ENCODE measurements at places on chromosomes 4 and X.
A peak's percentile ranks its signal among the peaks of the same experiment; 100 is the strongest.

DNA sequence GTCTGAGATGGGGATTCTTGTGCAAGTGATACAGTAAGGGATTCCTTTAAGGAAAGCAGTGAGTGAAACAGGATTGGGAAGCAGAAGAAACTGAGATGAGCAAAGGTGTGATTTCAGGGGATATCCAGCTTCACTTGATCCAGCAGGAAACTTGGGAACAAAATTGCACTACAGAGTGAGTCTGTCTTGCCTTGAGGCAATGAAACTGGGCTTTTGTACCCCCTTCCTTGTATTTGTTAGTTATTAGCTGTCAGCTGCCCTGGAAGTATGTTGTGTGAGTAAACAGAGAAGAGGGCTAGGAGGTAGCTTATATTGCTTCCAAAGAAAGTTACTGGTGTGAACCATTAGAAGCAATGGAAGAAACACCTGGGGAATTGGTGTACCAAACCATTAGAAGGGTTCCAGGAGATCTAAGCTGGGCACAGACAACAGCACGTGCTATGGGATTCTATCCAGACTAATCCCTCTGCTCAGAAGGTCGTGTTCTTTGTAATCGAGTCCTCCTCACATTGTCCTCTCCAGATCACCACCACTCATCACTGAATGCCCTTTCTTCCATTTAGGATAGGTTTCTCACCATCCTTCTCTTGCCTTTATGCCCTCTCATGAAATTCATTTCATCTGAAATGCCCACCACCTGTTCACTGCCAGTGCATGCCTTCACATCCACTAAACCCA lies 76.0 kb downstream of the PDLIM5 start:
- ATAC-seq = no peak

DNA sequence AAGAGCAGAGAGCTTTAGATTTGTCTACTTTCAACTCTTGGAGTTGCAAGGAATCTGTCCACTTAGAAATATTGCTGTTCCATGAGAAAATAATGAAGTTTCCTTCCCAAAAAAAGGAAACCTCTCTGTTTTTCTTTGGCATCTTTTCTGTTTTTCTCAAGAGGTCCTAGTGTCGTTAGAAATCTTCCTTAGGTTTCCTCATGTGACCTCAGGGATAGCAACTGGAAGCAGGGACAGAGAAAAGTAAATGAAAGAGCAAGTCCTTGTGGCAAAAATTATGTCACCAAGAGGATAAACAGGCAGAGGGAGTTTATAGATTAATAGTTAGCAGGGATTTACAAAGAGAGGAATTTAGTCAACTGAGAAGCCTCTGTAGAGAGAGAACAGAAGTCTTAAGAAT lies 478.4 kb upstream of the ADGRL3 start:
- no peak for ATAC-seq

GRCh38 chrX:130801901-130802300 lies 101.1 kb downstream of the ENOX2 start:
- no peak for ATAC-seq

GRCh38 chr4:70589785-70590184 lies 2.3 kb upstream of the AMBN start:
- ATAC-seq = no peak

DNA sequence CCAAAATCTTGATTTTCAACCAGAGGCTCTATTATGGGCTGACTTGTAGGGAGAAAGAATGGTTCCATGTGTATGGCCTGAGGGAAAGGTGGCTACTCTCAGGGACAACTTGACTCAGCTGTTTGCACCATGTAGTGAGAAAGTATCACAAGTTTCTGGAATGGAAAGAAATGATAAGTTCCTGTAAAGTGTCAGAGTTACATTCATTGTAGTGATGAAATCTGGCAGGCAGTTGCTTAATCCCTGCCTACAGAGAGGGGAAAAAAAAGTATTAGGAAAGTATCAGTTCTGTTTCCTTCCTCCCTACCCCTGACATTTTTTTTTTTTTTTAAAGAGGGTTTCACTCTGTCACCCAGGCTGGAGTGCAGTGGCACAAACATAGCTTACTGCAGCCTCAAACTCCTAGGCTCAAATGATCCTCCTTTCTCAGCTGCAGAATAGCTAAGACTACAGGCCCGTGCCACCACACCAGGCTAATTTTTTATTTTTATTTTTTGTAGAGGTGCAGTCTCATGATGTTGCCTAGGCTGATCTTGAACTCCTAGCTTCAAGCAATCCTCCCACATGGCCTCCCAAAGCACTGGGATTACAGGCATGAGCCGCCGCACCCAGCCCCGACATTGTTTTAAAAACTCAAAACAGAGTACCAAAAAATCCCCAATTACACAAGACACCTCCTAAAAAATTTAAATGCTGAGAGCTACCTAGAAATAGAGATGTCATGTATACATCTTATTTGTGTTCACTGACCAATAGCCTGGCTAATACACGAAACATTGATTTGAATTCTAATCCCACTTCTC lies 4.8 kb upstream of the FBXL5 start:
- ATAC-seq = no peak

DNA sequence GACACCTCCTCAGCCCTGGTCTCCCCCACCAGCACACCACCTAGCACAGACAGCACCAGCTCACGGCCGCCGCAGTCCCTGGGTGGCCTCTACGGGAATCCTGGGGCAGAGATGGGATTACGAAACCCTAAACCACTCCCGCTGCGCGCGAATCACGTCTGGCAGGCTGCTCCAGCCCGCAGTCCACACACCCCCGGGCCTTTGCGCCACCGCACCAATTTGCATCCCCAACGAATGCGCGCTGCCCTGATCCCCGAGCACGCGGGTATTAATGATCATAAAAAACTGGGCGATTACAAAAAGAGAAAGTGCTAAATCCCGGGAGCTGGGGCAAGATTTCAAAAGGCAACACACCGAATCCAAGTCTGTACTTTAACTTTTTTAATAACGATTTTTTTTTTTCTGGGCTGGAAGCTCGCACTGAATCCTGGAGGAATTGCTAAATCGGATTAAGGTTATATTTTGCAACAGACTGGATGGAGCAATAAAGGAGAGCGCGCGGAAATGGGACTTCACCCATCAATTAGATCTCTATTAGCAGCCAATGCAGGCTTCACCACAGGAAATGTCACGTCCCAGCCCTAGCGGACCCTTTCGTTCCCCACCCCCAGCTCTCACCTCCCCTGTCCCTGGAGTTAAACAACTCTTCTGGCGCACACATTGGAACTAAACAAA lies 69.8 kb upstream of the TMEM33 start:
- no peak for ATAC-seq

DNA sequence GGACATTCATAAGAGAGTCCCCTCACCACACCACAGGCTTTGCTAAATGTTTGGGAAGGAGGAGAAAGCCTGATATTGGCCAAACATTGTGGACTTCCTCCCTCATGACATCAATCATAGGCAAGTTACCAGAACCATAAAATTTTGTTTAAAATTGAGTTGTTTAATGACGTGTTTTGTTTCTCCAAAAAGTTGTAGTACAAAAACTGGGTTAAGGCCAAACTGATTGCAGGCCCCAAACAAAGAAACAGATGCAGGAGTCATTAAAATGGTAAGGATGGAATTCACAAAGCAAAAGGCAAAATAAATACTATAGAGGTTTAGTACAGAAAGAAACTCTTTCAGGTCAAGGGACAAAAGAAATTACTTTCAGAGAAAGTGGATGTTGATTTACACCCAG lies 3.9 kb upstream of the ODAM start:
- ATAC-seq = no peak

- ATAC-seq = no peak
Measured at GRCh38 chr4:1741208-1741607, 19.9 kb downstream of the TACC3 start.

DNA sequence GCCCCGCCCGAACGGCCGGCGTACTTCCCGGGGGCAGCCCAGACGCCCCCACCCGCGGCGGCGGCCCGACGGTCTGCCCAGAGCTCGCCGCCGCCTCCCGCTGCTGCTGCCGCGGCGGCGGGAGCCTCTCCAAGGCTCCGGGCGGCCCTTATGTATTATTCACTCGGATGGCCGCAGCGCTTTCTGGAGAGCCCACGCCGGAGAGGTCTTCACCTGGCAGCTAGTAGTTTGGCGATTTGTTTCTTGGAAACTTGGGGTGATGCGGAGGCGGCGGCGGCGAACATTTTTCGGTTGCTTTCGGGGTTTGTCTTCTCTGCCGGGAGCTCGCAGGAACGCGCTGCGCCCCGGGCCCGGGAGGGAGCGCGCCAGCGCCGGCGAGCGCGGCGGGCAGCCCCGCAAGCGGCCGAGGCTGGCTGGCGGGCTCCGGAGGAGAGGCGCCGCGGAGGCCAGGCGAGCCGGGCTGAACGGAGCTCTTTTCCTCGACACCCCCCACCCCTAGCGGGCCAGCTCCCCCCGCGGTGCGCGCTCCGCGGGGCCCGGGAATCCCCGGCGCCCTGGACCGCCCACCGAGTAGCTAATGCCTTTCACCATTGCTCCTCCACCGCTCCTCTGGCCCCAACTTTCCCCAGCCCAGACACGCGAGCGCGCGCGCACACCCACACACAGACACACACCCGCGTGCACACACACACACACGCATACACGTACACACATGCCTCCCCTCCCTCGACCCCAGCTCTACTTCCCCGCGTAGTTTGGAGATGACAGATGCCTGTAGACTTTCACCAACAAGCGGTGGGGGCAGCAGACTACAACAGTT lies 113.5 kb downstream of the DHX15 start:
- ATAC-seq = peak; percentile 30

GRCh38 chr4:121073004-121073435 lies 685 bp upstream of the NDNF start:
- ATAC-seq = no peak

DNA sequence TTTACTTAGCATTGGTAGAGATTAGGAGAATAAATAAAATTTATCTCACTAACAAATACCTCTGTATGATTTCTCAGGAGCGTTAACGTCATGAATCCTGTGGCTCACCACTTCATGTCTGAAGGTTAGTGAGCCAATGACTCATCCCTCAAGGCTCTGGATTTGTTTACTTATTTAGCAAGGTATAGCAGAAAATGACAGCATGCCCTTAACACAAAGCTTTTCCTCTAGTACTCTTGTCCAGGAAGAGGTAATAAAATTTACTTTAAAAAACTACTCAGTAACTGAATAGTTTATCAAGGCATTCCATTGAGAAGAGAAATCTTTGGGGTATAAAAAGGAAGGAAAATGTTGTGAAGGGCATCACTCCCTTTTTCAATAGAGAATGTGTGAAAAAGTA lies 823.8 kb downstream of the CCSER1 start:
- no peak for ATAC-seq

DNA sequence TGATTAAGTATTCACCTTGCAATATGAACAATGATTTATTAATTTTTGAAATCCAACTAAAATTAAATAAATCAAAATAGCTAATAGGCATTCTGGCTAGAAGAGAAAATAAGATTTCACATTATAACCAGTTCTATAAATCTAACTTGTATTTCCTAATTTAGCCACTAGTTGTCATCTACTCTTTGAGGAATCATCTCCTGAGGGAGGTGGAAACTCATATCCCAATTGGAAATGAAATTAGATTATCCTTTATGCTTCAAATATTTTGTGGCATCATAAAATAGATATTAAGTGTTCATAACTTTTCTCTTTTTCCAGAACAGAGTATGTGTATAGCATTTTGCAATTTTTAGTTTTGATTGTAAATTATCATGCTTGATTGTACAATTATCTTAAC lies 558.5 kb upstream of the DIAPH2 start:
- ATAC-seq = no peak

DNA sequence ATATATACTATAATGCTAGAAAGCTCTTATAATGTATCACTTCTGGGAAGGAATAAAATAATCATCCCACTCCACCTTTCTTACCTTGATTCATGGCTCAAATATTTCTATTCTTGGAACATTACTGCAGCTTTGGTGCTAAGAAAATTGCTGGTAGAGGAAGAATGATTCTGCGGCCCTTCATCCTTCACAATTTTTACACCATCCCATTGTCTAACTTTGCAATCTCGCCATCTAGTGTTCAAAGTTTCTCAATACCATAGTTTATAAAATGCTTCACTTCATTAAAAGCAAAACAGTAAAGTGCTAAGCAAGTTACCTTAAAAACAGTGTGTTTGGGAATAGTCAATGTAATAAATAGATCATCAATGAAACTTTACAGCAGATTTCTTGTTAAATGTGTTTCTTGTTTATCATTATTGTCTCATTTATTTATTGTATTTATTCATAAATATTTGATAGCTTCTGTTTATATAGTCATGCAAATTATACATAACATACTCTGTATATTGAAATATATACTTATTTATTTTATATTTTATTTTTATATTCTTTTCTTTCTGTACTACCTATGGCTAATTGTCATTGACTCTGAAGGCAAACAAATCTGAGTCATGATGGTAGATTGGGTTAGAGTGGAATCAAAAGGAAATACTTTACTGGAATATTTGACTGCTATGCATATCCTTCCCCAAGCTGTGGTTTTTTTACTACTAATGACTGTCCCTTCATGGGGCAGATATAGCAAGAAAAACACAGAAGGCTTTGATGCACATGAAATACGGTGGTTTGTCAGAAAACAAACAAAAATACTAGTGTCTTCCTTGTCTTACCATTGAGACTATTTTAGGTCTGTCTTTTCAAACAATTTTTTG lies 390.7 kb downstream of the MAPK10 start:
- no peak for ATAC-seq

DNA sequence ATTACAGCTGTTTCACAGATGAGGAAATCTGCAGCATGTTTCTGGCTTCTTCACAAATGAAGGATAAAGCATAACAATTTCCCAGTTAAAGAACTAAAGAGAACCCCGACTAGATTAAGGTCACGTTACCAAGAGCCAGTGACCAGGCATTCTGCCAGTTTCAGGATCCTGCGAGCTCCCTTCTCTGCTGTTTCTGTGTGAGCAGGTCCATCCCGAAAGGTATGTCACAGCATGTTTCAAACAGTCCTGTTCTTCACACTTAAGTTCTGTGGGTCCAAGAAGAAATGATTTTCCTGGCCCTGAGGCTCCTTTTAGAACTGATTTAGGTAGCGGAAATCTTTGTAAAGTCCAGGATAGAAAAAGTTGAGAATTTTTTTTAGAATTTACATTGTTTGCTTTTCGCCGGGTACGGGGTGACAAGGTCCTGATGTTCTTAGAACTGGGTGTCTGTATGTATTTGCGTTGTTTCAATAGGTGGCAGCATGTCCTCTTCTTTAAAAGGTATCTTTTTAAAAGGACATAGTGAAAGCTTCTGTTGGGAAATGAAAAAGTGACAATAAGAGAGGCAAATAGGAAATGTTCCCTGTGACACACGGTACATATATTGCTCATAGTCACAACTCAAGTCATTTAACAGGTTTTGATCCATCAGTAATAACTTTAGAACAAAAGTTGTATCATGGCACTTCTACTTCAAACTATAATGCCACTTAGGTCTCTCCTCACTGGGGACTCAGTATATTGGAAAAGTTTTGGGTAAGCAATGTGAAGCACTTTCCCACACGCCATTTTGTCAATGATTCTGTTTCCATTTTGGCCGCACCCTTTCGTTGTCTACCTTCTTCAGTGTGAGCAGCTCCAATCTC lies 18.4 kb downstream of the IL21 start:
- ATAC-seq = peak; percentile 59
